CD4-positive, alpha-beta memory T cell (primary cell): ENCODE measurements at places on chromosomes 3 and 15.

GRCh38 chr15:67100801-67101581 is 35.6 kb downstream of the SMAD3 start:
- no peaks in the 10 kb centered on the region for H3K36me3 ChIP-seq
- peak overlapping the region; percentile 75 for H3K27ac ChIP-seq
- no peaks in the 10 kb centered on the region for H3K27me3 ChIP-seq
- no peak for DNase-seq

DNA sequence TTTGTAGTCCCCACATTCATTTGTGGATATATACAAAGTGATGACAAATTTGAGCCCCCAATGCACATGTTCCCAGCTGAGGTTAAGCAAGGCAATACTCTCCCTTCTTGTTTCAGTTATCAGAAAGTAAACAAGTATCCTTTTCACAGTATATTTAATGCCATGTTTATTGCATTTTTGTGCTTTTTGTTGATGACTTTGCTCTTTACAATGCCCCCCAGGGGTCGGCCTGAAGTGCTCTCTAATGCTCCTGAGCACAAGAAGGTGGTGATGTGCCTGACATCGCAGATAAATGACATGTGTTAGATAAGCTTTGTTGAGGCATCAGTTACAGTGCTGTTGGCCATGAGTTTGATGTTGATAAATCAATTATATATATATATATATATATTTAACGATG is 57.7 kb upstream of the THSD4 start:
- H3K4me1 ChIP-seq, result no peaks in the 10 kb centered on the region
- no peak overlapping the region for H3K27ac ChIP-seq
- no peaks in the 10 kb centered on the region for H3K27me3 ChIP-seq
- H3K36me3 ChIP-seq, result no peaks in the 10 kb centered on the region
- no peak for DNase-seq

- H3K27me3 ChIP-seq, result no peaks in the 10 kb centered on the region
- H3K4me1 ChIP-seq, result no peaks in the 10 kb centered on the region
Observed at GRCh38 chr3:172973799-172974198, 167.2 kb downstream of the SPATA16 start.

- H3K36me3 ChIP-seq, result no peaks in the 10 kb centered on the region
- no peak overlapping the region for H3K27ac ChIP-seq
- DNase-seq, result no peak
- H3K4me3 ChIP-seq, result no peak overlapping the region
- no peaks in the 10 kb centered on the region for H3K4me1 ChIP-seq
Observed at GRCh38 chr3:29537889-29538609, 257.2 kb downstream of the RBMS3 start.

DNA sequence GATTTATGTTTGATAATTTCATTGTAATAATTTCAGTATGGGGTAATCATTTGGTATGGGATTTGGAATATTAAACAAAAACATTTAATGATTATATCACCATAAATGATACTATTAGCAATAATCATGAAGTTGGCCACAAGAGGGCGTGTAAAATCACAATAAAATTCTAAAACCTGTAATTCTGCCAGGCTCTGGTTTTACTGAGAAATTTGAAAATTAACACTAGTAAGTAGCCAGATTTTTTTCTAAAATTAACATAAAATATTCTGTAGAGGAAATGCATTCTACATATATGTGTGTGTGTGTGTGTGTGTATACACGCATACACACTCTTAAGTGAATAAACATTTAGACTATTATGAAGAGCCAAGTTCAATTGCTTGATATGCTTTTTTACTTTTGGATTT is 40.5 kb downstream of the FEZF2 start:
- H3K27me3 ChIP-seq, result no peaks in the 10 kb centered on the region
- no peak overlapping the region for H3K4me3 ChIP-seq
- DNase-seq, result no peak
- no peaks in the 10 kb centered on the region for H3K4me1 ChIP-seq

- no peaks in the 10 kb centered on the region for H3K36me3 ChIP-seq
- H3K4me1 ChIP-seq, result peaks cover 19% of the 10 kb centered on the region
- H3K27me3 ChIP-seq, result no peaks in the 10 kb centered on the region
- no peak overlapping the region for H3K4me3 ChIP-seq
- no peak for DNase-seq
Observed at GRCh38 chr3:184611607-184612281, 50.2 kb downstream of the EPHB3 start.

DNA sequence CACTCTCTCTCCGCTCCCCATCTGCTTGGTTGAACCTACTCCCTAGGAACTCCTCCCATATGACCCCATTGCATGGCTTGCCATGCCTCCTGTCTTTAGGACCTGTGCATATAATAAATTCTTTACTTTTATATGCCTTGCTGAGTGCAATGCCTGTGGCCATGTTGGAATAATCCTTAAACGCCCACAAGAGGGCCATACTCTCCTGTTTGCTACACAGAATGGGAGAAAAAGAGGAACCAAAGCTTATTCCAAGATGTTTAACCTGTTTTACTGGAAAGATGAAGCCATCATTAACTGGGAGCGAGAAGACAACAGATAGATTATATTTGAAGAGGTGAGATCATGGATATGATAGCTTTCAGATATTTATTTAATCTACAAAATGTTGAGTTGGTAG is 1097.8 kb downstream of the NAALADL2 start:
- H3K27me3 ChIP-seq, result no peaks in the 10 kb centered on the region
- DNase-seq, result no peak
- no peaks in the 10 kb centered on the region for H3K4me1 ChIP-seq
- no peak overlapping the region for H3K27ac ChIP-seq
- H3K36me3 ChIP-seq, result no peaks in the 10 kb centered on the region
